ENCODE measurements at places on chromosomes 11 and 22.

DNA sequence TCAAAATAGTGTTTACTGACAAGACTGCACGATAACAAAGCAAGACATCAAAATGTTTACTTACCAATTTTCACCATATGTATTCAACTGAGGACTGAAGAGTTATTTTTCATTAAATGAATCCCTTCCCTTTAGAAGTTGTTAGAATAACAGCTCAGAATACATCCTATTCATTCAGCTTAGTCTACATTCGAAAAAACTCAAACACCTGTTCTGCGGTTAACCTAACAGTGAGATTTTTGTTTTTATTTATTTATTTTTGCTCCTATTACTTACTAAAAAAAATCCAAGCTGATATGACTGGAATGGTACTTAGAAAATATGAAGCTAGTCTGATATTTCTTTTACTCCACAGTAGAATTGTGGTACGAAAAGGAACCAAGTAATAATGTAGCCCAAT is 10.0 kb downstream of the KCNA4 start:
- no peak for DNase-seq

- DNase-seq = peak; percentile 74
These were observed 10.9 kb downstream of the INS start for GRCh38 chr11:2149864-2150847.

DNA sequence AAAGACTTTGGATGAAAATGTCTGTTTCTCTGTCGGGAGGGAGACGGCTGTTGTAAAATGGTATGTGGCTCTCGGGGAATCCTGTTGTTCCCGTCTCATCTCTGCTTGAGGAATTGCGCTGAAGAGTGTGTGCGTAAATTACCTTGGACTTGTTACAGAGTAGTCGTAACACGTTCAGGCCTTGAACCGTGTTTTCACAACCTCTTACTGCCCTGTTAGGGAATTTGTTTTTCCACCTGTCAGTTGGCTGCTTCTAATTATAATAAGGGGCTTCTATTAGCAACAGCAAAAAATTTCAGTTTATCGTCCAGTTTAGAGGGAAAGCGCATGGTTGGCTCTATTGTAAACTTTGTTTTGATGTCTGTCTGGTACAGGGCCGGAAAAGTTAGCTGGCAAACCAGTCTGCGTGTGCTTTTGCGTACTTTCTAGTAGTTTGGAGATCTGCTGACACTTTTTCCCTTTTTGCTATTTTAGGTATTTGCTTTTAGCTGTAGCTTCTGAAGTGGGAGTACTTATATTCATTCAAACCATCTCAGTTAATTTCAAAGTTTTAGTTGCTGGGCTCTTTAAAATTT is 1.5 kb downstream of the HIPK3 start:
- DNase-seq = peak; percentile 64

DNA sequence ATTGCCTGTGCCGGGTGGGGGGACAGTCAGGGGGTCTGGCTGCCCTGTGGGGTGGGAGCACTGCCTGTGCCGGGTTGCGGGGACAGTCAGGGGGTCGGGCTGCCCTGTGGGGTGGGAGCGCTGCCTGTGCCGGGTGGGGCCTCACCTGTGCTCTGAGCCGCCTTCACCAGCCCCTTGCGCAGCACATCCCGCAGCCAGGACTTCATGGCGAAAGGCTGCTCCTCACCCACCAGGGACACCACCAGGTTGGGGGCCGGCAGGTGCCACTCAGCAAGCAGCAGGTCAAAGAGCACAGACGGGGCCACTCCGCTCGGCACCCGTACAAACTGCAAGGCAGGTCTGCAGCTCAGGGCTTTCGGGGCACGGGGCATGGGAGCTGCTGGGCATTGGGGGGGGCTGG is 21.4 kb downstream of the TSSC4 start:
- DNase-seq = no peak

- DNase-seq = no peak
These were observed 23.3 kb upstream of the PHF21B start for GRCh38 chr22:45033136-45033535.

DNA sequence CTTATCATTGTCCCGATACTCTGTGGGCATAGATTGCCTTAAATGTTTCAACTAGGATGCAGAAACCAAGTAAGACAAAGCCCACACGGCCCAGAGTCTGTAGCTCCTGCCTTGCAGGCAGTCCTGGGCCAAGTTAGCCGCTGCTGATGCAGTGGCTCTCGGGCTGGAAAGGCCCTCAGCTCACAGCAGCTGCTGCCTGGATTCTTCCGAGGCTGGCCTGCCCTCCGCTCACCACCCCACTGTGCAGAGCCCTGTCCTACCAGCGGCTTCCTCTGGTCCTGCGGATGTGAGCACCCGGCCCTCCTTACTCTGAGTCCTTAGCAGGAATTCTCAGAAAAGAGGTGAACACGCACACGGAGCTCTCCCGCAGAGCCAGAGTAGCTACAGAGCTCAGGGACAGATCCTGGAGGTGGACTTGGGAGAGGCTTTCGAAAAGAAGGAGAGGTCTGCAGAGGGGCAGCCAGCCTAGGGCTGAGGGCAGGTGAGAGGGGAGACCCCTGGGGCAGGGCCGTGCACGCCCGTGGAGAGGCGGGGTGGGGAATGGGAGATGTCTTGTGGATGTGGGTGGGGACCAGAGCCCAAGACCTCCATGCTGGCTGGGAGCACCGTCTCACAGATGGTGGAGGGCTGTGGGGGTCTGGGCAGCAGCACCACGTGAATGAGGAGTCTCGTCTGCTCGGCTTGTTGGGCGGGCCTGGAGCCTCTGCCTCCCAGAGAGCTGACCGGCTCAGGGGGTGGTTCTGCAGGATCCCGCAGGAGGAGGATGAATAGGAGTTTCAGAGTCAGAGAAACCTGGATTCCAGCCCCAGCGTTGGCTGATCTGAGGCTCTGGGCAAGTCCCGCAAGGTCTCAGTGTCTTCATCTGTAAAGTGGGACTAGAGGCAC is 117.4 kb upstream of the B3GAT1 start:
- no peak for DNase-seq

- DNase-seq = no peak
These were observed 675.4 kb upstream of the ARHGAP42 start for GRCh38 chr11:100011697-100012096.

DNA sequence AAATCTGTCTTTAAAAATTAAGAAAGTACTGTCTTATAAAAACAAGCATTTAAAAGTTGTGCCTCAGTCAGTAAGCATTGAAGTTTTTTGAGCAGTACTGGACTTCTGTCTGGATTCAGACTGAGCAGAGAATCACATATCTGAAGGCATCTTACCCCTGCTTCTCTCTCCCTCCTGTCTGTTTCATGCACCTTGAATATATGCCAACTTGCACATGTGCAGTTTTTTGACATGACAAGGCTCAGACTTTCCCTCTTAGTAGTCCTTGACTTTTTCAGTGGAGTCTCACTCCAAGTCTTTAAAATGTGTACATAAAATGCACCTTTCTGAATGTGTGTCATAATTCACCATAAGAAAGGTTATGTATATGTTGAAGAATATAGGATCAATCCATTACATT is 19.8 kb downstream of the SPECC1L start:
- peak; percentile 17 for DNase-seq

- DNase-seq = no peak
These were observed 12.4 kb upstream of the SLC39A13 start for GRCh38 chr11:47396049-47396320.

- peak; percentile 95 for DNase-seq
These were observed 1.4 kb downstream of the PC start for GRCh38 chr11:66956689-66957290.

- DNase-seq = no peak
These were observed 117.5 kb downstream of the TRPC6 start for GRCh38 chr11:101466352-101466751.

GRCh38 chr11:111107501-111107900 is 138.0 kb upstream of the POU2AF2 start:
- no peak for DNase-seq

- no peak for DNase-seq
These were observed 13.5 kb upstream of the ZNF74 start for GRCh38 chr22:20380486-20380885.

GRCh38 chr22:27772081-27772983 is 29.2 kb downstream of the MN1 start:
- DNase-seq = no peak

DNA sequence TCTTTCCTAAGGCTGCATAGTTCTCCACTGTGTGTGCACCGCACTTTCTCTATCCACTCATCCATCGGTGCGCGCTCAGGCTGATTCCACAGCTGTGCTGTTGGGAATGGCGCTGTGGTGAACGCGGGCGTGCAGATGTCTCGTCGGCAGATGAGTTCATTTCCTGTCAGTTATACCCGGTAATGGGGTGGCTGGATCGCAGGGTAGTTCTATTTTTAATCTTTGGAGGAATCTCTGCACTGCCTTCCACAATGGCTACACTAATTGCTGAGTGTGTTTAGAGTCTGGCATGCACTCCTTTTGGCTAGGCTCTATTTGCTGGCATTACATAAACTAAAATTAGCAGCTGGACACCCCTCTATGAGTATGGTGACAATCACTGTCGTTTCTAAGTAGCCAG is 27.9 kb upstream of the KRTAP5-7 start:
- no peak for DNase-seq

DNA sequence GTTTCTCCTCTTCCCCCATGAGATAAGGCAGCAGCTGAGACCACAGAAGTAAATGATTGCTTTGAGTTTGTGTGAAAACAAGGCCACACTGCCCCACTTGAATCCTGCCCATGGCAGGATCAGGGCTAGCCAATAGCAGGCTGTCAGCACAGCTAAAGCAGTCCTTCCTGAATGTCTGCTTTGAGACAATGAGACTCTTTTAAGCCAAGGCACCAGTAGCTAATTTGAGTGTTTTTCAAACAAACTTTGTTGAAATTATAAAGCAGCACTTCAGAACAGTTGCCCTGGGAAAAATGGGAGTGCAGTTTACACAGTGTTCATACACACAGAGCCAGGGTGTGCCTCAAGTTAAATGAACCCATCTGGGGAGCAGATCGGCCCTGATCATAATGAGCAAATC is 103.5 kb upstream of the OR5AK2 start:
- DNase-seq = no peak

- no peak for DNase-seq
These were observed 133.9 kb downstream of the WNT7B start for GRCh38 chr22:45843031-45843430.

GRCh38 chr22:17057959-17058814 is 26.6 kb upstream of the IL17RA start:
- peak; percentile 71 for DNase-seq

- DNase-seq = no peak
These were observed 157.7 kb downstream of the ADAMTS15 start for GRCh38 chr11:130606178-130606577.

DNA sequence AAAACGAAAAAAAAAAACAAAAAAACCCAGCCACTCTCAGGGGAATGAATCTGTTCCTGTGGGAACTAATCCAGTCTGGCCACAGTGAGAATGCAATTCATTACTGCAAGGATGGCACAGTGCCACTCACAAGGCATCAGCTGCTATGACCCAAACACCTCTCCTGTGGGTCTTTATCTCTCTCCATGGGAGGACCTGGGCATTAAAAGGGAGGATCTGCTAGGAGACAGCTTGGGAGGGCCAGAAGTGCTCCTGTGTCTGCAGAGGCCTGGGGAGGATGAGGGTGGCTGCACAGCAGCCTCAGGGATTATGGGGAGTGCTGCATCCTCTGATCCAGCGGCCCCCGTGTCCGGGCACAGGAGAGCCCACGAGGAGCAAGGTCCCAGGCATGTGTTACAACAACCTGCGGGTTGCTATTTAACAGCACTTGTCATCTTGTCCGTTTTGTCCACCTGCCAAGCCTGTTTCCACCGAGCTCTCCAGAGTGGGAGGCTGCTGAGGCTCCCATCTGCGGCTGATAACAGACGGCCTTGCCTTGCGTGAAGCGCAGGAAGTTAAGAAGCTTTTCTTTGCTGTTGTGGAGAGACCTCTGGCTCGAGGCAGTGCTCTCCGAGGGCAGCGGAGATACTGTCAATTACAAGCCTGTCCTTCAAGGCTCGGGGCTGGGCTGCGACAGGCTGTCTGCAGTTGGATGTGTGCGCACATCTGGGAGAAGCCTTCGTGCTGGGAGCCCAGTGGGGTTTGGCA is 97.7 kb downstream of the NXPE2 start:
- DNase-seq = no peak

DNA sequence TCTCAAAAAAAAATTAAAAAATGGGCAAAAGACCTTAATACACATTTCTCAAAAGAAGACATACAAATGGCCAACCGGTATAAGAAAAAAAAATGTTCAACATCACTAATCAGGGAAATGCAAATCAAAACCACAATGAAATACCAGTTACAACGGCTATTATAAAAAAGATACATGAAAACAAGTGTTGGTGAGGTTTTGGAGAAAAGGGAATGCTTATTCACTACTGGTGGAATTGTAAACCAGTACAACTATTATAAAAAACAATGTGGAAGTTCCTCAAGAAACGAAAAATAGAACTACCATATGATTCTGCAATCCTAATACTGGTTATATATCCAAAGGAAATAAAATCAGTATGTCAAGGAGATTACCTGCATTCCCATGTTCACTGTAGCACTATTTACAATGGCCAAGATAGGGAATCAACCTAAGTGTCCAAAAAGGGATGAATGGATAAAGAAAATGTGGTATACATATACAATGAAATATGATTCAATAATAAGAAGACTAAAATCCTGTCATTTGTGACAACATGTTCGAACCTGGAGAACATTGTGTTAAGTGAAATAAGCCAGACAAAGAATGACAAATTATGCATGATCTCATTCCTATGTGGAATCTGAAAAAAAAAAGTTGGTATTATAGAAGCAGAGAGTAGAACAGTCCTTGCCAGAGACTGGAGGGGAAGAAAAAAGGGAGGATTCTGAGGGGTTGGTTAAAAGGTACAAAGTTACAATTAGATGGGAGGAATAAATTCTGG is 256.9 kb upstream of the PITPNB start:
- no peak for DNase-seq

GRCh38 chr11:78074756-78075155 is 4.9 kb downstream of the NDUFC2 start:
- peak; percentile 31 for DNase-seq

GRCh38 chr11:103076361-103076760 is 15.6 kb downstream of the DCUN1D5 start:
- DNase-seq = no peak

GRCh38 chr22:46941968-46942798 is 179.7 kb downstream of the TBC1D22A start:
- DNase-seq = peak; percentile 23
